ENCODE measurements at places on chromosomes 3 and 15. TPM values are rescaled to one million over a fixed set of nuclear protein-coding genes. Genes with fewer than 3 reads are reported as not detected.
A peak's percentile ranks its signal among the peaks of the same experiment; 100 is the strongest.

DNA sequence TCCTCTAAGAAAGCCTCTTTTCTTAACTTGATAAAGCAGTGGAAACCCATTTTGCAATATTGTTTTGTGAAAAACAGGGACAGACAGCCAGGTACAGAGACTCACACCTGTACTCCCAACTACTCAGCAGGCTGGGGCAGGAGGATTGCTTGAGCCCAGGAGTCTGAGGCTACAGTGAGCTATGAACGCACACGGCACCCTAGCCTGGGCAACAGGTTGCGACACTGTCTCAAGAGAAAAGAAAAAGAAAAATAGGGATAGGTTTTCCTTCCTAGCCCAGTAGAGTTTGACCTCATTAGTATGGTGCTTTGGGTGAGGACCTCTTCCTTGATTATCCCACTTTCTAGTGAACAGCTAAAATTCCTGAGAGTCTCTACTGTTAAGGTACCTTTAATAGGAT, 17.5 kb upstream of the YEATS2 start:
- DNase-seq: no peak

DNA sequence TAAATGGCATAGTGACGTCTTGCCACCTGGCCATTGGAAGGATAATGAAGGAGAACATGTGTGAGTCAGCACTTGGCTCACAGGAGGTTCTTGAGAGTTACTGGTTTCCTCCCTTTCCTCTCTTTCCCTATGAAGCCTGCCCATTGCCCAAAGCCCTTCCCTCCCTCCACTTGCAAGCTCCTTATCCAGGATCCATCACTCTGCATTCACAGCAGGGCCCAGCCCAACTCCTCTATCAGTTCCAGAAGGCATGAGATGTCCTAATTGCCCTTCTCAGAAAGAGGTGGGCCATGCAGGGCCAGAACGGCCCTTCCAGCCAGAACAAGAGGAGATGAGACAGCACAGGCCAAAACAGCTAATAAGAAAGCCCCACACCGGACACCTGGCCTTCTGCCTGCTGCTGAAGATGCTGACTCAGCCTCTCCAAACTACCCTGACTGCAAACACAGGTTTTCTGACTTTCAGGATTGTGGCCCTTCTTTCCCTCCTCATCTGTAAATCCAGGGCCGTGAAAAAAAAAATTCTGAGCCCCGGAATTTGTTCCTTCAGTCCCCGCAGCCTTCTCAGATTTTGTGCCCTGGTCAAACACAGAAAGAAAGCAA, 29.7 kb downstream of the HAPLN3 start:
- no peak for DNase-seq

Gene CHAC1
- 1.3 TPM for total RNA-seq

DNA sequence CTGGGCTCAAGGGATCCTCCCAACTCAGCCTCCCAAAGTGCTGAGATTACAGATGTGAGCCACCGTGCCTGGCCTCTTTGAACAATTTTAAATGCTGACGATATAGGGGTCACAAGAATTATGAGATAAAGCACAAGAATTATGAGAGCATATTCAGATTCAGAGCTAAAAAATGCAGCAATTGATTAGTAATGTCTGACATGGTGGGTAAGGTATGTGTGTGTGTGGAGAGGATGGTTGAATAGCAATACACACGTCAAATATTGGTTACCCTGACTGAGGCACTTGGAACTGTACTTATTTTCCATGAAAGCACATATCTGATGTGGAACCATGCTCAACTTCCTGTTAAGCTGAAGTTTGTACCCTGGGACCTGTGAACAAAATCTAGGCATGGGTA, 115.6 kb downstream of the EOMES start:
- no peak for DNase-seq

DNA sequence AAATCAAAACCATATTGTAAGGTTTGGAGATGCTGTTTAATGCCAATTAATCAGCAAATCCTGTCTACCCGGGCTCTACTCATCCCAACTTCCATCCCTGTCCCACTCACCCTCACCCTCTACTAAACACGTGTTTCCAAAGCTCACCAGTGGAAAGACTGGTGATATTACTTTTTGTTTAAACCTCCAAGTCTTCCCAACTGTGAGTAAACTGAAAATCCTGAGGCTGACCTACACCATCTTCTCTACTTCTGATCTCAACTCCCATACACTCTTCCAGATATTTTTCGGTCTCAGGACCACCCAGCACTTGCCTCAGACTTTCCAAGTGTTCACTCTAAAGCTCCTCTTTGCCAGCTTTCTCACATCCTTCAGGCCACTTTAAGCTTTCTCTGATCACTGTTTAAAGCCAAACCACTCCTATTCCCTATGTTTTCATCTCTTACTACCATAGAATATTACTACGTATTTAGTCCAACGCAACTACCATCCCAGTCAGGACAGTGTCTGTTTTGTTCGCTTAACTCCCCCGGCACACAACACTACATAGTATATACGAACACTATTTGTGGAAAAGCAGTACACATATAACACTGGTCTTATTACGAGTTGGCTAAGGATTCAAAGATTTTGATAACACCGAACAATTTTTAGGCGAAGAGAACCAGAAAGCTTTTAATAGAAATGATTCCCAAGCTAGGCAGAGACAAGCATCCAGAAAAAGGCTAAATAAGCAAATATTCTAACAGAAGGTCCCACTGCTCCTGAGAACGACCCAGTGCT, 684 bp downstream of the RPL4 start:
- no peak for DNase-seq

DNA sequence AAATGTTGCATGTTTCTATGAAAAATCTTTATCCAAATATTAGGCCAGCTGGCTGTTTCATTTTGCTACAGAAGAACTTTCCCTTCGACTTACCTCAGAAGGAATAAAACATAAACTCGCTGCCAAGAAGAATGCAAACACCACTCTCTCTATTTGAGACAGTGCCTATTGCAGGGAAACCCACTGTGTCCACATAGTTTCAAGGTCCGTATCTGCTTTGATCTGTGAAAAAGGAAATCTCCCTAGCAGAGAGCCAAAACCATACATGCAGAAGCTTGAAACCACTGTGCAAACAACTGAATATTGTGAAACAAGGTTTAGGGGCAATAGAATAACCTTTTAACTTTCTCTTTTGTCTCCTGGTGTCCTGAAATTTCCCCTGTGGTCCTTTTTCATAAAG, 35.0 kb upstream of the CAPN7 start:
- no peak for DNase-seq

DNA sequence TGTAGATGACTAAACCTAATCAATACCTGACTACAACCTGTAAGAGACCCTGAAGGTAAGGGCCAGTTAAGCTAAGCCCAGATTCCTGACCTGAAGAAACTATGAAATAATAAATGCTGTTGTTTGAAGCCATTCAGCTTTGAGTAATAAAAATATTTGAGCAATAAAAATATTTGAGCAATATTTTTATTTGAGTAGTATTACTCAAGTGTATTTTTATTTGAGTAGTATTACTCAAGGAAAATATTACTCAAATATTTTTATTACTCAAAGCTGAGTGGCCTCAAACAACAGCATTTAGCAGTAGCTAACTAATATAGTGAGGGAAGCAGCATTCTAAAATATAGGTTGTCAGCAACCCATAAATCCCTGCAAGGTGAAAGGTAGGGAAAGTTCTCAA, 143.8 kb upstream of the RARB start:
- DNase-seq: no peak

DNA sequence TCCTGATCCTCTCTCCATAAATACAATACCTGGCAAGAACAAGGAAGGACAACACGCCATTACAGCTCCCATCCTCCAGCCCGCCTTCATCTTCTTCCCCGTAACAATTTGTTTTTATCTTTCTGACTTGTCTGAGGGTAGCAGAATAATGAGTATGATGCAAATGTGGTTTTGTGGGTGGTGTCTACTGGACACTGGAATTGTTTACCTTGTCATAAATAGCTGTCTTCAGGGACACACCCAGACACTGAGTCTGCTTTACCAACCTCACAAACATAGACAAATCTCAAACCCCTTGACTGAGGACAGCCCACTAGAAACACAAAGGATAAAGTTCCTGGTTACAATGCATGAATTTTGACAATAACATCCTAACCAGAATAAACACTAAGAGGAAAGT, 13.4 kb downstream of the WDR72 start:
- no peak for DNase-seq

Gene PLSCR5
- not detected for total RNA-seq

GRCh38 chr3:172651936-172652625, 58.8 kb downstream of the NCEH1 start:
- DNase-seq: no peak

- DNase-seq: no peak
Measured at GRCh38 chr3:152405915-152406802, 137.4 kb downstream of the MBNL1 start.

Gene CHRNA3
- total RNA-seq: 0.25 TPM

Gene EPHA3
- 3.5 TPM for total RNA-seq

DNA sequence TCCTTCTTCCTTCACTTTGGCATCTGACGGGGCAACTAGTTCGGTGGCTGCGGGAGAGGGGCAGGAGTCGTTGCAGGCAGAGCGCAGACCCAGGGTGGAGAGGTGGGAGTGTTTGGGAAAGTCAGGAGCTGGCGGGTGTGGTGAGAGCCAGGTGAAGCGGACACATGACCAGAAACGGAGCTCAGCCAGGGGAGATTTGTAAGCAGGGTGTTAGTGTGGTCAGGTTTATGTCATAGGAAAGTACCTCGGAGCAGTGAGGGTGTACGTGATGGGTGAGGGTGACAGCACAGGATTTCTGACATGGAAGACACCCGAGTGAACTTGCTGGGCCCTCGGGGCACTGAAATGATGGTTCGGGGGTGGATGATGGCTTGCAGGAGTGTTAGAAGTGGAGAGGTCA, 247.4 kb upstream of the TPM1 start:
- no peak for DNase-seq

DNA sequence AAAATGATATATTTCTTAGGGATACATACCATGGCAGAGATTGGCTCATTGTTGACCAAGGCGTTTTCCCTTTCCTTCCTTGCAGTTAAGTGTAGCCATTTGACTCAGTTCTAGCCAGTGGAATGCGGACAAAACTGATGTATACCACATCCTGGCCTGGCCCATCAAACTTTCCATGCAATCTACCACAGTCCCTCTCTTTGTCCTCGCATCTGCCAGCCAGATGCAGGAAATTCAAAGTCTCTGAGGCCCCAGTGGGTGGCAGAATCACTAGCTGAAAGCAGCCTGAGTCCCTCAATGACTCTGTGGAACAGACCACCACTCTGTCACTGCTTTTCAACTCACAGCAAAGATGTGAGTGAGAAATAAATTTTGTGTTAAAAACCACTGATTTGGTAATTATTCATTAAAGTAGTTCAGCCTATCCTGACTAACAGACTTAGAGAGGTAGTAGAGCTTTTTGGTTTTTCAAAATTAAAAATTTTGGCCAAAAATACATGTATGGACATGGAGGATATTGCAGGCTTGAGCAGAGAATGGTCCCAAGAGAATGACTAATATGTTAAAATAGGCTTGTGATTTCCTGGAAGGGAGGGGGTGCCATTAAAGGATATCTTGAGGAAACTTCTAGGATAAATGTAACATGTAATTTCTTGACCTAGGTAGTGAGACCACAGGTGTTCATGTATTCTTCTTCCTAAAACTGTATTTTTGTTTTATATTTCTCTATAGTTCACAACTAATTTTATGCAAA, 10.9 kb downstream of the LRRFIP2 start:
- DNase-seq: no peak

Gene PODXL2
- 1.7 TPM for total RNA-seq

Gene GASK1A
- 1.6 TPM for total RNA-seq

Gene TNFSF10
- total RNA-seq: 12.6 TPM

DNA sequence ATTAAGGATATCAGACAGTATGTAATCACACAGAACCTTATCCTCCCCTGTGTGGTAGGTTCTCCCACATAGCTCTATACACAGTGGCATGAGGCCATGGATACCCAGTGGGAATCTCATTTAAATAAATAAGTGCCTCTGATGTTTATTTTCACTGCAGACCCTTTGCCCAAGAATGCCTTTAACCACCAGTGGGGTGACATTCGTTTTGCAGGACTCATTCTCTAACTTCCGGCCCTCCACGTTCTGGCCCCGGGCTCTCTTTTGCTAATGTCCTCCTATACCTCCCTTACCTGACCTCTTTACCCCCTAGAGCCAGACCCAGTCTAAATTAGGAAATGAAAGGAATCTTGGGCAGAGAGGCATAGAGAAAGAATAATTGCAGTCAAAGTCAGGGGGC, 8.3 kb downstream of the CCDC80 start:
- no peak for DNase-seq

- no peak for DNase-seq
Measured at GRCh38 chr3:16112910-16113504, 61.5 kb upstream of the GALNT15 start.

DNA sequence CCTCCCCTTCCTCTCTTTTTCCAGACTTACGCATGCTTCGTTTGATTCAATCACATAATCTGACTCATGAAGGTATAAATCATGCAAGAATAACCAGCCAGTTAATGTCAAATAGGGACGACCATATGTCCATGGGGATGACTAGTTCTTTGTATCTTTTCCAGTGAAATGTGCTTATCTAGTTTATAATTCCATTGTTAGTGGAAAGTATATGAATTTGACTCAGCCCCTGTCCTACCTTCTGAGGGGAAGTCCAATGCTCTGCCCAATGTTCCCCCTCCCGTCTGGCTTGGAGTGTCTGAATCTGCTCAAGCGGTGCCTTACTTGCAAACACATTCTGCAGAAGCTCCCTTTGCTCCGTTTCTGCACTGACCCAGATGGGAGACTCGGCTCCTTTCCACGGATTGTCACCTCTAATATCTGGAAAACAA, 55.0 kb upstream of the EPHB3 start:
- no peak for DNase-seq

- DNase-seq: no peak
Measured at GRCh38 chr3:143991713-143992112, 20.1 kb downstream of the DIPK2A start.

- DNase-seq: no peak
Measured at GRCh38 chr3:136750897-136751315, 1.3 kb downstream of the STAG1 start.

Gene ITGA11
- total RNA-seq: 31.4 TPM

Gene FOXL2
- total RNA-seq: not detected

GRCh38 chr3:25427942-25428788, at the start of gene RARB:
RARB (plus strand) TSS chr3:25428263; CDS start chr3:25428732, 469 bp downstream.
- peak; percentile 68 for DNase-seq

Gene TPRG1
- total RNA-seq: 1.5 TPM

DNA sequence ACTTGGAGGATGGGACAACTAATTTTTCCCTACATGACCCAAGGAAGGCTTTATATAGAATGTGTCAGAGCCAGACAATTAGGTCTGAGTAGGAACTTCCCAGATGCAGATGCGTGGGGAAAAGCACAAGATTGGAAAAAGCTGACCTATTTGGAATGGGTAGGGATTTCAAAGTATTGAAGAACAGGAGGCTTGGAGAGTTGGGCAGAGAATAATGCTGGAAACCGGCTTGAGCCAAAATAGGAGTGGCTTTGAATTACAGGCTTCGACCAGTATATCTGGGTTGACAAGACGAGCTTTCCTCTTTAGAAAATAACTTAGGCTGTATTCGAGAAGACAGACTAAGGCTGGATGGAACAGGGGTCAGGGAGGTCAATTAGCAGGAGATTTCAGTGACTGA, 181.1 kb downstream of the GBE1 start:
- DNase-seq: no peak

Gene GAP43
- 1.2 TPM for total RNA-seq

GRCh38 chr15:65095011-65095746, 18.6 kb downstream of the KBTBD13 start:
- no peak for DNase-seq

Data from left ventricle myocardium inferior (tissue), 1 donor.